GM03348 (cell line): ENCODE measurements at places on chromosomes 7 and 10.

DNA sequence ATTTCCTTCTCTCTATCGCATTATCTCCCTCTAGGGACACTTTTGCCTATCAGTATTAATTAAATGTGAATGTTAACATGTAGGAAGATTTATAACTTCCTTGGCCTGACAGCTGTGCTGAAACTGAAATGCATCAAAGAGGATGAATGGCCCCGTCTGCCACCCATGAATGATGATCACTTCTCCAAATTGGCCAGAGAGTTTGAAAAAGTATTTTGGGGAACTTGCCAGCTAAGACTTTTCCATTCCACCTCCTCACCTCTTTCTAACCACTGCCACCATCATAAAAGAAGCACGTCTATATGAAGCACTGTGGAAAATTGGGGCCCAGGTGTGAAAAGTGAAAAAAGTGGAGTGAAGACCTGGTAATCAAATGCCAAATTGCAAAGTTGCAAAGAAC, 25.4 kb upstream of the ST8SIA6 start:
- DNase-seq = no peak

GRCh38 chr7:42605406-42606192, 306.3 kb downstream of the C7orf25 start:
- peak; percentile 33 for DNase-seq

GRCh38 chr10:77773631-77774426, 136.2 kb upstream of the KCNMA1 start:
- DNase-seq = no peak

GRCh38 chr7:106772655-106773108, 92.4 kb upstream of the PIK3CG start:
- DNase-seq = no peak

GRCh38 chr7:153388611-153389010, 629.1 kb downstream of the ACTR3B start:
- DNase-seq = no peak

DNA sequence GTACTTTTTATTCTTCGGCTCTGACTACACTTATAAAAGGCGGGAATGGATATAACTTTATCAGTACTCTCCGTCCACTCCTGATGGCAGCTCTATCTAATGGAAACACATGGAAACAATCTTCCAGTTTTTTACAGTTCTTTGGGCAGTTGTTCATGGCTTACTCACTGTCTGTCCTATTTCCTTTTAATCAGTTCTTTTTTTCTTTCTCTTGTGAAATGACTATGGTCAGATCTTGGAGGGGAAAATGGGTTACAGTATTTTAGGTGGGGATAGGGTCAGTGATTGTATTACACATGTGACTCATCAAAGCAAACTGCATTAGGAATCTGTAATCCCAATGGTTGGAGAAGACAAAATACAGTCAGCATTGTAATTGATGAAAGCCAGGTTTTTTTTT, 112.4 kb downstream of the BICC1 start:
- peak; percentile 78 for DNase-seq

DNA sequence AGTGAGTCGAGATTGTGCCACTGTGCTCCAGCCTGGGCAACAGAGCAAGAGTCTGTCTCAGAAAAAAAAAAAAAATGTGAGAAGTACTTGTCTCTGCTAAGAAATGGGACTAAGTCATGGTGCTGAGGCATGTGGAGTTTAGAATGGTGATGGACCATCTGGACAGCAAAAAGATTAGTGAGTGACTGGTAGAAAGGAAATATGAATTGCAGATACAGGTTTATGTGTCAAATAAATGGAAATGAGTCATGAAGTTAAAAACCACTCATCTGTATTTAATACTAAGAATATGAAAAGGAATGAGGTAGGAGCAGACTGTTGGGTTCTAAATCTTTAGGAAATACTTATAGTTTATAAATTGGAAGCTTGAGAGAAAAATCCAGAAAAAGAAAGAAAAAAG, 625.7 kb upstream of the ANKRD30A start:
- peak; percentile 26 for DNase-seq

- peak; percentile 88 for DNase-seq
Observed at GRCh38 chr7:131244259-131244852, 83.3 kb upstream of the MKLN1 start.

- peak; percentile 52 for DNase-seq
Observed at GRCh38 chr7:5177060-5177459, 13.0 kb upstream of the WIPI2 start.

GRCh38 chr7:113550966-113551365, 367.8 kb downstream of the PPP1R3A start:
- DNase-seq = no peak

- DNase-seq = no peak
Observed at GRCh38 chr10:50318129-50318528, 66.8 kb upstream of the ASAH2 start.

GRCh38 chr7:70736715-70737460, 395.1 kb upstream of the GALNT17 start:
- DNase-seq = peak; percentile 87

GRCh38 chr7:91020636-91021385, 243.4 kb upstream of the FZD1 start:
- no peak for DNase-seq

DNA sequence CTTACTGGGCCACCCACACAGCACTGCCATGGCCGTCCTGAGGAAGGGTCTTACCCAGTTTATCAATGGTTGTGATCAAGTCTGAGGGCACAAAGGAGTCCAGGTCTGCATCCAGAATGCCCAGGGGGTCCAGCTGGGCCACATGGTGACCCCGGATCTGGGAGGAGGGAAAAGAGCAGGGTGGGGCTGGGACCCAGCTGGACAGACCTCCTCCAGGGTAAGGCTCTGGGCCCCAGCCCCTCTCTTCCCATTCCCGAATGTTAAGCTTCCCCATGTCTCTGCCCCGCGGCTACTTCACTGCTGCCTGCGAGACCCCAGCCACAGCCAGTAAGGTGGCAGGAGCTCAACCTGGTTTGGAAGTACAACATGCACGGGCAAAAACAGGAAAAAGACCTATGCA, 9.5 kb downstream of the OGDHL start:
- DNase-seq = no peak

DNA sequence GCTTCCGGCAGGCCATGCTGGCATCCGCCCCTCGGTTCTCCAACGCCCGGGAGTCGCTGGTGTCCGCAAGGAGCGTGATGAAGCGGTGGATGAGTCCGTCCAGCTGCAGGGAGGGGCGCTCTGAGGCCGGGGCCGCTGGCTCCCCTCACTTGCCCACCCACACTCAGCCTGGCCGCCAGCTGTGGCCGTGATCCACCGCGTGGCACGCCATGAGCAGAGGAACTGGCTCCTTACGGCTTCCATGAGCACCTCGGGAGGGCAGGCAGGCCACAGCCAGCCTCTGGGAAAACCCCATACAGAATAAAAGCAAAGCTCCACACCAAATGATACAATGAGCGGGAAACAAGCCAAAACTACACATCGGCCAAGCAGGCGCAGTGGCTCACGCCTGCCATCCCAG, 15.5 kb upstream of the MICALL2 start:
- DNase-seq = no peak
